NCI-H187 treated with DMSO at 0.1 percent for 48 hours (cell line): ENCODE measurements at places on chromosomes 7 and 10.

DNA sequence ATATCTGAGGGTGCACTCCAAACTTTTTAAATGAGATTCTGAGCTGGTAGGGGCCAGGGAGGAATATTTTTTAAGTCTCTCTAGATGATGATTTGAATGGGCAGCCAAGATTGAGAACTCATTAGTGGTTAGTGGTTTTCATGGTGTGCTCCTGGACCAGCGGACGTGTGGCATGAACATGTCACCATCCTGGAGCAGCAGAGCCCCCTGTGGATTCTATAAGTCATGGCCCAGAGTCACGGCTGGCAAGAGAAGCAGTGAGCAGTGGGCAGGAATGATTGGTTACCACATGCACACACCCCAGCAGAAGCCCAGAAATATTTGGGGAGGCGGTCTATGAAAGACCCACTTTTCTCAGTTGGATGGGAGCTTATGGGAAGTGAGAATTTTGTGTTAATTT is 21.2 kb upstream of the UCN3 start:
- no peak for DNase-seq

DNA sequence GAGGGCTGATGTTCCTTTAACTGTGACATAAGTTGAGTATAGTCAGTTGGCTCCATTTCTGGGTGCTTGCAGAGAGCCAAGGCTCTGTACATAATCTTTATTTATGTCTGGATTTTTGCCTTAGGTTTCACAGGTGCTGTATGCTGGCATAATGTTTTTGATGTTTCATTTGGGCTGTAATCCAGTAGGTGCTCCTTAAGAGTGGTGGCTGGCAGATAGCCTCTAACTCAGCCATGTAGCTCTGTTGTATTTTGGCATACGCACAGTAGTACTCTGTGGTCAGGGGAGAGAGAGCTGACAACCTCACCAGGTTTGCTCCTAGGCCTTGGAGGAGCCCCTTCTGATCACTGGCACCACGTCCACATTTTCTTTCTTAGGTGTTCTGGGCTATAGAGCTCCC is 61.1 kb downstream of the RNF133 start:
- no peak for DNase-seq

DNA sequence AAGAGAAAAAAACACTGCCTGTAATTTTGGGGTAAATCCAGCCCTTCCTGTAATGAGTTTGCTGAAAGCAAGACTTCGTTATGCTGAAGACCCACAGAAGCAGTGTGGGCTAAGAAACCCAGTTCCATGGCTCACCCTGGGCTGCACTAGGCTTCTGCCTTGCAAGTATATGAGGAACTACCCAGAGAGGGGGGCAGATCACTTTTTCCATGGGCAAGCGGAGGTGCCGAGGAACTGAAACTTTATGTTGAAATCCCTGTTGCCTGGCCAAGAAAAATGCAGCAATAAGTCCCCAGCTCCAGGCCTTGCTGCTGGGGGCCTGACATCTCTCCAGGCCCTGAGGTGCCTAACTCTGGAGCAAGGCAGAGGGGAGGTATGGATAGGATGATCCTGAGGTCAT is 8.5 kb downstream of the RASSF4 start:
- DNase-seq: no peak

DNA sequence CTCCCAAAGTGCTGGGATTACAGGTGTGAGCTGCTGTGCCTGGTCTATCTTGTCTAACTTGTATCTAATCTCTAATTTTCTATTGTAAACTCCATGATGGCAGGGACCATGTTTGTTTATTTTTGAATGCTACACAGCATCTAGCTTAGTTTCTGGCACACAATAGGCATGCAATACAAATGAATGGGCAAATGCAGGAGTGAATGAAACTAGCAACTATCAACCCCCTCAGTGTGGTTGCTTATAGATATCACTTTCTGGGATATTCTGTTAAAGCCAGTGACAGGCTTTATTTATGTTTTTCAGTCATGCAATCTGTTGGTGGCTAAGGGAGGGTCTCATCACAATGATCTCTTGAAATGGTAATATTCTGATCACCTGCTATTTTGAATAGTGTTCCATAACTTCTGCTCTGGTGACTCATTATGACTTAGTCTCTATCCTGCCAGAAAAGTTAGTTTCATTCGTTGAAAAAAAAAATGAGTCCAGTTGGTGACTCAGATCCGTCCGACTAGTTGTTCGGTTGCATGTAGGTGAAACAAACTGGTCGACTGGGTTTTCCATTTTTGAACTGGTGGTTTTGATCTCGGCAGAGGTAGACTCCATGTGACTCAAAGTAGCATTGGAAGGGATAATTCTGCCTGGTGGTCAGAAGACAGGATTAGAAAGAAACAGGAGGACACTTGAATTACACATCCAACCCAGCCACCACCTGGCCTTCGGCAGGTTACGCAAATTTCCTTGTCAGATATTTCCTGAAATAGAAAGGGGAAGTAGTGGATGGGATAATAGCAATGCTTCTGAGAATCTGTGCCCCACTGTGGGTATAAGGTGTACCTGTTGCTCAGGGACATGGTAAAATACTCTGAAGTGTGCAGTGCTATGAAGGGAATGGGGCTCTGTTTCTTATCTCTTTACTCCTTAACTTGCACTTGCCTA is 76.8 kb downstream of the GATA3 start:
- no peak for DNase-seq

DNA sequence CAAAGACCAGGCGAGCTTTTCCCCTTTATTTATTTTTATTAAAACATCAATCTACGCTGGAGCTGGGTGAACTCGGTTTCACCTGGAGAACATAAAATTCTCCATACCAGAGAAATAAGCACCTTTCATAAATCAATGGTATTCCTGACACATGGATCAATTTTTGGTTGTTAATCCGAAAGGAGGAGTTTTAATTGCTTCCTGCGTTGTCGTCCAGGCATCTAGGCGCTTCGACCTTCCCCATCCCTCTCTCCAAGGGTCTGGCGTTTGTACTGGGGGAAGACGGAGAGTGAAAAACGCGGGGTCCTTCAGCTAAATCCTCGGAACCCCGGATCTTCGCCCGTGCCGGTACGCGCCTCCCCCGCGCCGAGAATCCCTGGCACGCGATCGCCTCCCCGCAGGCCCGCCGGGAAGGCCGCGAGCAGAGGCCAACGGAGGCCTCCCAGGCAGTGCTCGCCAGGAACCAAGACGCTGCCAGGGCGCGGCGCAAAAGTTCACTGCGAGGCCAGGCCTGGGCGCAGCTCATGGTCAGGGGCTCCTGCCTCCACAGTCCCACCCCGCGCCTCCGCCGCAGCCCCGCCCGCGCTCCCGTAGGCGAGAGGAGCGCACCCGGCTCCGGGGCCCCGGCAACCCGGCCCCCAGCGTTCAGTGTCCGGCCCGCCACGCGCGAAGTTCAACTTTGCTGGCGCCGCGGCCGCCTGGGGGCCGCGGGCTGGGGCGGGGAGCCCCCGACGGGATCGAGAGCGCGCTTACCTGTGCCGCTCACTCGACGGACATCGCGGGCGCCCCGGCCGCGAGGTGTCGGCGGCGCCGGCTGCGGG is 8.3 kb upstream of the EBF3 start:
- no peak for DNase-seq
